ENCODE measurements at places on chromosomes 1 and 21.

DNA sequence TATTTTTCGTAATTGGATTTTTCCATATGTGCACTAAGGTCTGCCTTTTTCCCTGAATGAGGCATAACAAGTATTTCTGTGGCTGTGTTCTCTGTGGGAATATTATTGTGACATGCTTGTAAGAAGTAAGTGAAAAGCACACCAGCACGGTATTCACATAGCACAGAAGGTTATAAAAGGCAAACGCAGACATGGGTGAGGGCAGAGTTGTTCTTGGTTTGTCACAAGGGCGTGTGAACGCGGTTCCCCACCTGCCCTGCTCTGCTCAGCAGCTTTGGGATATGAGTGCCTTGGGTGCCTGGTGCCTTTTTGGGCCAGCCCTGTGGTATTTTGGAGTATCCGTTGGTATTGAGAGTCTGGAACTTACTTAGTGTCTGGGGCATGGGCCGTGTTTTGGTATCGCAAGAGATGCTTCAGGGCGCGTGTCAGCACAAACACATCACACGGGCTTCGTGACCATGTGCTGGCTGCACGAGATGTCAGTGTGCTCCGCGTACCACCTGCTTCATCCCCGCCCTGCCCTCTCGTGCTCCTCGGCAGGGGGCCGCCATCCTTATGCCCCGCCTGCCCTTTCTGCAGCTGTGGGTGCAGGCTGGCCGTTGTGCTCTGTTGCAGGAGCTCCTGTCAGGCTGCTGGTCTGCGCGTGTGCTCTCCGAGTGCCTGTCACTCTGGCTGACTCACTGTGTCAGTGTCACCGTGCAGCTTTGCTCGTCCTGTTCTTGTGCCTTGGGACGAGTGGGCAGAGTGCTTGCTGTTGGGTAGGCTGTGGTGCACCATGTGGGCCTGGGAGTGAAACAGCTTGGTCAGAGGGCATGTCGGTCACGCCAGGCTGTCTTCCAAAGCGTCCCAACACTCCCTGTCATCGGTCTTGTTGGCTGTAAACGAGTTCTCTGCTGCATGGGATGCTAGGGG is 15.0 kb downstream of the SKI start:
- DNase-seq, result no peak

DNA sequence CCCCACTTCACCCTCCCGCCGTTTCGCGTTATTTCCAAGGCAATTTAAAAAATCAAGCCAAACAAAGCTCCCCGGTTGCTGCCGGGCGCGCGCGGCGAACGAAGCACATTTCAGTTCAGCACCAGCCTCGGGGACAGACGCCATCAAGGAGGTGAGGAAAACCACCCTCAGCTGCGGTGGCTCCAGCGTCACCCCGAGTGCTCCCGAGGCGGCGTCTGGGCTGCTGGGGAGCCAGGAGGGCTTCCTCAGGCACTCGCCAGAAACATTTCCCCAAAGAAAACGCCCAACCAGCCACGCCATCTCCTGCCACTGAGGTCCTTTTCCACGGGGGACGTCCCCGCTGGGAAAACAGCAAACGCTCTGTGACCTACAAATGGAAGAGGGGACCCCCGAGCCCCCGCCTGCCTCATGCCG is 623 bp downstream of the GNG4 start:
- DNase-seq, result peak; percentile 87

- no peak for DNase-seq
These were observed 108.0 kb upstream of the DPYD start for GRCh38 chr1:98028800-98029199.

DNA sequence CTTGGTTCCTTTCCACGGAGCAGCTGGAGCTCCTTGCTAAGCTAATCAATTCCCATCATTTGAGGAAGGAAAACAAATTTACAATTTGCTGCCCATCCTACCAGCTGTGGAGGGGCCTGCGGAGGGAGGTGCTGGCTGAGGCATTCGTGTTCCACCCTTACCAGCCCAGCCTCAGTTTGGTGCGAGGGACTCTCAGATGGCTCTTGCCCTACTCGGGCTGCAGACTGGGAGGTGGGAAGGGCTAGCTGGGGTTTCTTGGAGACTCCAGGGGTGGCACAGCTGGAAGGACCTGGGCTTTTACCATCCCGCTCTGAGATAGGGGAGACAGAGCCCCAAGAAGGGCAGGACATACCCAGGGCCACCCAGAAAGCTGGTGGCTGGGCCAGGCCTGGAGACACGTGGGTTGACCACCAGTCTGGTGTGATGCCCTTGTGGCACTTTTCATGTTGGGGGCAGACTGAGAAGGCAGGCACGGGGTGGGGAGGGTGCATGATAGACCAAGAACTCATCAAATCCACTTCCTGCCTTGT is 17.7 kb downstream of the DISP3 start:
- DNase-seq, result no peak

GRCh38 chr1:173330149-173330951 is 123.2 kb upstream of the TNFSF4 start:
- DNase-seq, result peak; percentile 45

GRCh38 chr1:210669951-210670350 is 341.2 kb downstream of the HHAT start:
- no peak for DNase-seq

DNA sequence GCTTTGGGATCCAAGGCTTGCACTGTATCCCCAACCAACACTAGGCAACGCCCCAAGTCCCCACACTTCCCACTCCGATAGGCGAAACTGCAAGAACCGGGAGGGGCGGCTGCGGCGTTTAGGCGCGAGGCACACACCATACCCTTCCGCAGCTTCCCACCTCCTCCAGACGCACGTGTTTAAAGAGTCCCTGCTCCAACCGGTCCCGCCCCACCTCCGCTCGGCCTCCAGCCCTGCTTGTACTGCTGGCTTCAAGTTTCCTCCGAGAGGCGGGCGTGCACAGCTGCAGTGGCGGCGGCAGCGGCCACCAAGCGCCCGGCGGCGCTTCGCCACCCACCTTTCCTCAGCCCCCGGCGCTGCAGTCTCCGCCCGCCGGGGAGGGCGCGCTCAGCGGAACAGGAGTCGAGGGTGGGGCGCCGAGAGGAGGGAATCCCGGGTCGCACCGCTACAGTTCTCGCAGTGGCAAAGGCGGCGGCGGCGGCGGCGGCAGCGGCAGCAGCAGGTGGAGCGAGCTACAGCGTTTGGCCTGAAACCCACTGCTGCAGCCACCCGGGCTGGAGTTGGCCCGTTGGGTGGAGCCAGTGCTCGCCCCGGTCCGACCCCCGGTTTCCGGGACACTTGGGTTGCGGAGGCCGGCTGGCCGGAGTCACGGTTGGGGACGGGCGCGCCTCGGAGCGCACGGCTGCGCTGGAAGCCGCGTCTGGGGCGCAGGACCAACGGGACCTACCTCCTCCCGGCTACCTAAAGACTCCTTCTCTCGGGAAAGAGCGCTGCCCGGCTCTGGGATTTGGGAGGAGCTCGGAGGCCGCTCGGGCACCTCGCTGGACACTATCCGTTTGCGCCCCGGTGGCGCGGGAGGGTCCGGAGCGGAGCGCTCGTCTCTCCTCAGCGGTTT is at the start of gene CNIH3:
Gene CNIH3 (plus strand): TSS at position 457 of the 895 bp plus-strand sequence. CDS start 858 bp downstream, outside the sequence.
- DNase-seq, result peak; percentile 71

- no peak for DNase-seq
These were observed 6.9 kb upstream of the SRP9 start for GRCh38 chr1:225770561-225771248.

GRCh38 chr1:8879922-8880676 is 1.6 kb upstream of the ENO1 start:
- DNase-seq, result peak; percentile 91

- peak; percentile 64 for DNase-seq
These were observed 11.9 kb downstream of the STX6 start for GRCh38 chr1:181010789-181011188.

DNA sequence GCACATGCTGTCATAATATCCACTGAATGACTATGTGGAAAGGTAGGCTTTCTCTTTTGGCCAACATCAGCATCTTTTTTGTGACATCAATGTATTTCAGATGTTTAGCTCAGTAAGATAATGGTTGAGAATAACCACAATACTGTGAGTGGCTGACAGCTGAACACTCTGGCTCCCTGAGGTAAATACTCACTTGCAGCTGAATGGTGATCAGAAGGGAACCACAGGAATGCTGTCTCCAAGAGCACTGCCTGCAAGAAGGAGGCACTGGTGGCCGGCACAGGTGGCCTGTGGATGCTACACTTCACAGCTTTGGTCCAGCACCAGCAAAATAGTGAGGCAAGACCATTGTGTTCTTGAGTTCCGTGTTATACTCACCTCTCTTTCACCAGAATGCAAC is 118.7 kb upstream of the PPM1J start:
- no peak for DNase-seq

DNA sequence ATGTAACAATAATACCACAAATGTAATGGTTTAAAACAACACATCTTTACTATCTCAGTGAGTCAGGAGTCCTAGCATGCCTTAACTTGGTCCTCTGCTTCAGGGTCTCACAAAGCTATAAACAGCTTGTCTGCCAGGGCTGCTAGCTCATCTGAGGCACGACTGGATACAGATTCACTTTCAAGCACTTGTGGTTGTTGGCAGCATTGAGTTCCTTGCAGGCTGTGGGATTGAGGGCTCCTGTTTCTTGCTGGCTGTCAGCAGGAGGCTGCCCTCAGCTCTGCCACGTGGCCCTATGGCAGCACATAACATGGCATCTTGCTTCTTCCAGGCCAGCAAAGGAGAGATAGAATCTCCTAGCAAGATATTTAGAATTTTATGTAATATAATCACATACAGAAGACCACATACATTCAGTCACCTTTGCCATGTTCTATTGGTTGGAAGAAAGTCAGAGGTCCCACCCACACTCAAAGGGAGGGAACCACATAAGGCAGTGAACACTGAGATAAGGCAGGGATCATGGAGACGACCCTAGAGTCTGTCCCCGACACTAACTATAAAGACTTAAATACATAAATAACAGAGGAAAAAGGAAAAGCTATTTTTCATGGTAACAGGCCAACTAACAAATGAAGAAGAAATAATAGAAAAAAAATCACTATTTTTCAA is 18.9 kb upstream of the IPP start:
- peak; percentile 58 for DNase-seq

DNA sequence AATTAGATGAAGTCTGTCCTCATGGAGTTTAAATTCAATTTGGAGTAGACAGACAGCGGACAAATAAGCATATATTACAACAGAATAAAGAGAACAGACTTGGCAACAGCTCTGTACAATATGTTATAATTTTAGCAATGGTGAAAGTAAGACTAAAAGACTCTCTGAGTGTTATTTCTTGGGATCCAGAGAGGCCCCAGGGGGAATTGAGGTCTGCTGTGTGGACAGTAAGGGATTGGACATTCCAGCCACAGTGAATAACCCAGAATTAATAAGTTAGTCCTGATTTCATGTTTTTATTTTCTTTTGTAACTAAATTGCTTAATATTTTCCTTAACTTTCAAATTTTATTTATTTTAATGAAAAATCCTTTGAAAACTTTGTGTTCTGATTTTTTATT is 101.7 kb downstream of the PATJ start:
- no peak for DNase-seq

DNA sequence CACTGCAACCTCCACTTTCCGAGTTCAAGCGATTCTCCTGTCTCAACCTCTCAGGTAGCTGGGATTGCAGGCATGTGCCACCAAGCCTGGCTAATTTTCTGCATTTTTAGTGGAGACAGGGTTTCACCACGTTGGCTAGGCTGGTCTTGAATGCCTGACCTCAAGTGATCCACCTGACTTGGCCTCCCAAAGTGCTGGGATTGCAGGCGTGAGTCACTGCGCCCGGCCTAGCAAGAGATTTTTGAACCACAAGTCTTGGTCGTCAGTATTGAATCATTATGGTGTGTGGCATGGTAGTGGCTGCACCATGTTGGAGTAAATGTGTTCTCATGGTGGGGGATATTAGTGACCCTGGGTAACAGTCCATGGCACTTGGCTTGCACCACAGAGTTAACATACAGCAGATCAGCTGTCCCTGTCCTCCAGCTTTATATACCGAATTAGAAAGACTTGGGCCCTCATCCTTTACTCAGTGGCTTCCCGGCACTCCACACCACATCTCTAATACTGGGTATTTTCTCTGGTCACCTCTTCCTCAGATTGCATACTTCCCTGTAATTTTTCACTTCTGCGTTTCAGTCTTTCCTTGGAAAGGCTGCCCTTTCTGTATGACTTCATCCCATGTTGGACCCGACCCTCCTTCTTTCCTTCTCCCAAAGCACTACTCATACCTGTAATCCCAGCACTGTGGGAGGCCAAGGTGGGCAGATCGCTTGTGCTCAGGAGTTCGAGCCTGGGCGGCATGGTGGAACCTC is 25.1 kb downstream of the AK4 start:
- DNase-seq, result no peak

DNA sequence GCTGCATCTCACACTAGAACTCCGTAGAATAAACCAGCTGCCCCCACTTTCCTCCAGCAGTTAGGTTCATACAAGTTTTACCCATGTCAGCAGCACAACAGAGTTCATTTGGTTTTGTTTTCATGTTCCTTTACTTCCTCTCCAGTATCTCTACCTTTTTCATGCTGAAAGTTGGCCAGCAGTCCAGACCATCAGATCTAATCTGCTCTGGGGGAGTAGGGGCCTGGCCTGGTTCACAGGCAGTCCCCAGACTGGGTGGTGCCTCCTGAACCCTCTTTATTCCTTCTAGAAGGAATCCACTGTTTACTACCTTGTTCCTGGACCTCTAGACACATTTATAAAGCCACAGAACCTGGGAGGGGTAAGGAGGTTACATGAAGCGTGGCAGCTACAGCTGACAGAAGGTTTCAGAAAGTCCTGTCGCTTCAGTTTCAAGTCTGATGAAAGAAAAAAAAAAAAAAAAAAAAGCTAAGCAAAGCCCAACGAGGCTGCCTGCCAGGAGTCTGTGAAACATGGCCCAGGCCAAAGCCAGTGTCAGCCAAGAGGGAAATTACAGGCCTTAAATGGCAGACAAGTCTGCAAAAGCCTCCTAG is 184.6 kb upstream of the JUN start:
- DNase-seq, result peak; percentile 30

DNA sequence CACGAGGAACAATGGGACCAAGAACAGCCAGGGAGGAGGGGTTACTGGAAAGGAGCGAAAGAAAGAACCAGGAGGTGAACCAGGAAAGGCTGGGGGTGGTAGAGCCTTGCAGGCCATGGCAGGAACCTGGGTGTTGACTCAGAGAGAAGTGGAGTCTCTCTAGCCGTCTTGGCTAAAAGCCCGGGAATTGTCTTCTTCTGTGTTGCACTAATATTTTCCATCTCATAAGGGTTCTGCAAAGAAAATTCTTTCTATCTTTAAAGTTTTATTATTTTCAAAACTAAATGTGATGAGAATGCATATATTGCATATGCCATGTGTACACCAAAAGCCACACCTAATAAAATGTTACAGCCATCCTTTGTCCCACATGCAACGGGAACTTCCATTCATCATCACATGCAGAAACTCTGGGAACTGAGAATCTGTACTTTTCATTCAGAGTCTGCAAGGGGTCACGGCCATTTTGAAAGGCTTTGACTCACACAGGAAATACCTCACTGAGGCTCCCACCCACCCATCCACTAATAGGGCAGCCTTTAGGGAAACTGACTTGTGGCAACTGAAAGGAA is 38.0 kb downstream of the ERG start:
- DNase-seq, result no peak

GRCh38 chr1:4916610-4917009 is 262.2 kb downstream of the AJAP1 start:
- no peak for DNase-seq

DNA sequence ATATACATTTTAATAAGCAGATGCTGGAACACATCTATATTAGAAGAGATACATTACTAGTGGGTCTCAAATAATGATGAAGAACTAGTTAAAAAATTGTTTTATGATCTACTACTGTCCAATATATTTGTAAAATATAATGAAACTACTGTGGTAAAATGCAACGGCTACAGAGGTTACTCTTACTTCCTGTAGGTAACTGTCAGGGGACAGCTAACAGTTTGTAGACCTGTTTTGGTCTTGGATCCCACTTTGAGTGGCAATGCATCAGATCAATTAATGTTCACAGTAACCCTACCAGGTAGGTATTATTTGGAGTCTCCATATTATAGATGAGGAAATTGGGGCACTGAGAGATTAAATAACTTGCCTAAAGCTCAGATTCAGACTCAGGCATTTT is 26.7 kb upstream of the MYSM1 start:
- no peak for DNase-seq
